CD4-positive, alpha-beta T cell treated with Interleukin-17A for 1 hour (primary cell): ENCODE measurements at places on chromosomes 16 and 17.

- no peak for DNase-seq
These were observed 13.4 kb downstream of the ENDOV start for GRCh38 chr17:80428363-80428762.

DNA sequence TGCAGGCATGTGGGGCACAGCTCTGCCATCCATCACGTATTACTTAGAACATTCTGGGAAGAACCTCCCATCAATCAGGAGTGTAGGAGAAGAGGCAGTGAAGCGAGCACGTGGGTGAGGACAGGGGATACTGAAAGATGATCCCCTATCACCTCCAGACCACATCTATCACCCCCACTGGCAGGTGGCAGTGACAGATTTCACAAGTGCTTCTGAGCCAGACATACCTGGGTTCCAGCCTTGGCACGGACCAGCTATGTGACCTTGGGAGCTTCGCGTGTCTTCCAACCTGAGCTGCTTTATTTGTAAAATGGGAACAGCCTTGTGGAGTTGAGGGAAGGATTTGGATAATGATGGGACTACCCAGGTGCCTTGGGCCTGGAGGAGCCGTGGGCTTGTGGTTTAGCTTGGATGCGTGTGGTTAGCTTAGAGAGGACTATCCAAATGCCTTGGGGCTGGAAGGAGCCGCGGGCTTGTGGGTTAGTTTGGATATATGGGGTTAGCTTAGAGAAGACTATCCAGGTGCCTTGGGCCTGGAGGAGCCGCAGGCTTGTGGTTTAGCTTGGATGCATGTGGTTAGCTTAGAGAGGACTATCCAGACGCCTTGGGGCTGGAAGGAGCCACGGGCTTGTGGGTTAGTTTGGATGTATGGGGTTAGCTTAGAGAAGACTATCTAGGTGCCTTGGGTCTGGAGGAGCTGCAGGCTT, 206.4 kb downstream of the ENGASE start:
- DNase-seq: no peak

DNA sequence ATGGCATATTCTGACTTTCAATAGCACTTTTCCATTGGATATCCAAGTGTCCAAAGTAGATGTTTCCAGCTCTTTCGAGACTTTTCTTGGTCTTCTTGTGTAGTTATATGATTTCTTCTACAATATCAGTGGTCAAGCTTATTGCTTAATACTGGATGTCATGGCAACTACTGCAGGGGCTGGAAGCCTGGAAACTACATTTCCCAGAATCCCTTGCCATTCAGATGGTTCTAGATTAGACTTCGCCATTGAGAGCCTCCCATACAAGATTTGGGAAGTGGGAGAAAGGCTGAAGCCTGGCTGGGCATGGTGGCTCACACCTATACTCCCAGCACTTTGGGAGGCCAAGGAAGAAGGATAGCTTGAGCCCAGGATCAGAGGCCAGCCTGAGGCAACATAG, 153.6 kb downstream of the C16orf95 start:
- no peak for DNase-seq

GRCh38 chr16:23280483-23280967, 21.6 kb upstream of the SCNN1B start:
- DNase-seq: no peak

DNA sequence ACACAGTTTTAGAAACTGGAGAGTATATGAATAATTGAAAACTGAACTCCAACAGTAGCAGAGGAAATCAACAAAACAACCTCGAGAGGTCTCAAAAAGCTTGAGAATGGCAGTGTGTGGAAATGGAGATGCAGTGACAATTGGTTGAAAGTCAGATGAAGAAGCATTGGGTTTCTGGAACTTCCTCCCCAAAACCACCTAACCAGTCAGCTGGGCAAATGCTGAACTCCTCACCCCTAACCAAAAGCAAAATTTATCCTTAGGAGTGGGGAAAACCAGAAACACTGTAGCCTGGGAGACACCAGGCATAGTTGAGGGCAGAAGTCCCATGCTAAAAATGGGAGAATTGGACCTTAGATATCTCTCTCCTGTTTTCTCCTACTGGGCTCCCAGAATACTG, 109.9 kb downstream of the TANC2 start:
- DNase-seq: no peak

DNA sequence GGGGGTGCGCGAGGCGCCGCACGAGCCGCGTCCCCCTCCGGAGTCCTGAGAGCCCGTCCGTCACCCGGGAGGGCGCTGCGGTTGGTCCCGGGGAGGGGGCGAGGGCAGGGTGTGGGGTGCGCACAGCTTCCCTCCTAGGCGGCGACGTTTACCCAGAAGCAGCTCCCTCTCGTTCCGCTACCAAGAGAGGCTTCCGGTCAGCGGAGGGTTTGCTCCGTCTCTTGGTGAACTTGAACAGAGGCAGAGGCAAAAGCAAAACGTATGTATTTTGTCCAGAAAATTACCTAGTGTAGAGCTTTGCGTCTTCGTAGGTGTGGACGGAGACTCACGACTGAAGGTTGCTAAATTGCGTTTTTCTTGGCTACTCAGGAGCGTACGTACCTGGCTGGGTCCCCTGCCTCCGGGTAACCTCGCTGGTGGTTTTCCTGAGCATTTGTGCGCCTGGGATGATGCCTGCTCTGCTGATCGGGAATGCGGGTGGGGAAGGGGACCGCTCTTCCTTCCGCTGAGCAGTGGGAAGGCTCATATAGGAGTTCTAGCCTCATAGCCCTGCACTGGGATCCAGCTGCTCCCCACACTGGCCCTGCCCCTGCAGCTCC, 833 bp downstream of the WSCD1 start:
- DNase-seq: no peak

DNA sequence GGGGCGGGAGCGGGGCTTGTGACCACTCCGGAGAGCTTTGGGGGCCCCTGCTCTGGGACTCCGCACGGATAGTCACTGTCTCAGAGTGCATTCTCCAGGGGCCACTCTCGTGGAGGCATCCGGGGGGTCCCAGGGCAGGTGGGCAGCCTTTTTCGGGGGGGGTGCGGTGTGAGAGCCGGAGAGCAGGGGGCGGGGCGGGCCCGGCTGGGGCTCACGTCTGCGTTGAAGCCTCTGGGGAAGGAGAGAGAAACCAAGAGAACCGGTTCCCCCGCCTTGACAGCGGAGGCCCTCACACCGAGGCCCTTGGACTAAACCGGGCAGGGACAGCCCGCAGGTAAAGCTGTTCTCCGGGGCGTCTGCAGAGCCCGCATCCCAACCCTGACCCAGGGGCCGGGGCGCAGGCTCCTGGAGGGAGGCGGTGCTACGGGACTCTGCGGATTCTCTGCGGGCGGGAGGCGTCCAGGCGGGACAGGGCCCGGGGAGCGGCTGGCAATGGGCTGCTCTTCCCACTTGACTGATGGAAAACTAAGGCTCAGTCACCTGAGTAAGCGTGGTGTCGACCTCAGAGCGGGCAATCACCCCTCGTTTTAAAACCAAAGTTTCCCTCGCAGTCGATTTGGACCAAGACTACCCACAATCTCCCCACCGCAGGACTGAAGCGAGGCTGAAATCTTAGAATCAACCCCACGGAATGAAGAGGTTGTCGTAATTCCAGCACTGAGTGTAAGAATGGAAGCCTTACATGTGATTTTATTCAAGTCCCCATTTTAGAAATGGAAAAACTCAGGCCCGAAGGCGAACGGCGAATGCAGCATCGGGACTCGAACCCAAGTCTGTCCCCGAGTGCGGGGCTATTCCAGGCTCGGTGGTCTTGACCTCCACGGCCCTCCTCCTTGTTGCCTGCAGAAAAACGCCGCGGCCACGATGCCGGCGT, 49.6 kb upstream of the AMZ2 start:
- no peak for DNase-seq

DNA sequence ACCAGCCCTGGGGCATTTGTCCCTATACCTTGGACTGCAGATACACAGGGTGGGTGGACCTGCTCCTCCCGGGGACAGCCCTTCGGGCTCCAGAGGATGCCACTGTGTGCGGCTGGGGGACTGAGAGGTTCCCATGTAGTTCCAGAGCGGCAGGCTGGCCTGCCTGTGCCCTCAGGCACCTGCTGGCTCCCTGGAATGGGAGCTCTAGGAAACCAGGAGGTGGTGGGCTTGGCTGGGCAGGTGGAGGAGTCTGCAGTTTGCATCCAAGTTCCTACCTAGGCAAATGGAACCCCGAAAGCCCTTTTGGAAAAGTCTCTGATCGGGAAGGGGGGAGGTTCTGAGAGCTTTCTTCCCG, 982 bp downstream of the DBNDD1 start:
- no peak for DNase-seq

DNA sequence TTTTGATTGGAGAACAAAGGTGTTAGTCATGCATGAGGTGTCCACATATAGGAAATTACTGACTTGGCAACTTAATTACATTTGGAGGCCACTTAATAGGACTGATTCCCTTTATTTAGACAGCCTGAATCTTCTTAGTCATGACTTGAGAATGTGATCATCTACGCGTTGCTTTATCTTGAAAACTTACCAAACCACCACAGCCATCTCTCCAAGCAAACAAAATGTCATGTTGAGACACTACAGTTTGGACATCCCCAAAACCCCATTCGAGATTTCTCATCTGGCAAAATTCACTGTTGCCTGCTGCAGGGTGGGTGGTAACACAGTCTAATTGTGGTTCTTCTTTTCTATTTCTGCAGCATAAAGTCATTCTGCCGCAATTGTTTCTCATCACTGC, 176.5 kb upstream of the CDH5 start:
- DNase-seq: no peak
